Spleen (tissue), 13 donors: ENCODE measurements at places on chromosomes 7 and 10.

GRCh38 chr7:102271158-102271798, 15.4 kb upstream of the SH2B2 start:
- no peak for DNase-seq

- no peak for DNase-seq
Measured at GRCh38 chr10:76784076-76784475, 853.5 kb downstream of the KCNMA1 start.

- no peak for DNase-seq
Measured at GRCh38 chr10:106528702-106529101, 635.8 kb downstream of the SORCS1 start.

DNA sequence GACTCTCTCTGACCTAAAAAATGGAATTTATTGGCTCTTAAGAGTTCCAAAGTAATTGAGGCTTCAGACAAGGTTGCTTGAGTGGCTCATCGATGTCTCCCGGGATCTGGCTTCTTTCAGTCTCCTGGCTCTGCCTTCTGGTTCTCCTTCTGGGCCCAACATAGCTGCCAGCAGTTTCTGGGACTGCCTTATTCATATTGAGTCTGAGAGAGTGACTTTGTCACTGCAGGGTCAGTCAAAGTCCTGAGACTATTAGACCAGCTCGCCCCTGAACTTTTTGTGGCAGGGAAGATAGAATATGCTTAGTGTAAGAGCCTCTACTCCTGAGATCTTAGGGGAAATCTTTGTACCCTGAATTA, 94.0 kb downstream of the MMRN2 start:
- DNase-seq = no peak

DNA sequence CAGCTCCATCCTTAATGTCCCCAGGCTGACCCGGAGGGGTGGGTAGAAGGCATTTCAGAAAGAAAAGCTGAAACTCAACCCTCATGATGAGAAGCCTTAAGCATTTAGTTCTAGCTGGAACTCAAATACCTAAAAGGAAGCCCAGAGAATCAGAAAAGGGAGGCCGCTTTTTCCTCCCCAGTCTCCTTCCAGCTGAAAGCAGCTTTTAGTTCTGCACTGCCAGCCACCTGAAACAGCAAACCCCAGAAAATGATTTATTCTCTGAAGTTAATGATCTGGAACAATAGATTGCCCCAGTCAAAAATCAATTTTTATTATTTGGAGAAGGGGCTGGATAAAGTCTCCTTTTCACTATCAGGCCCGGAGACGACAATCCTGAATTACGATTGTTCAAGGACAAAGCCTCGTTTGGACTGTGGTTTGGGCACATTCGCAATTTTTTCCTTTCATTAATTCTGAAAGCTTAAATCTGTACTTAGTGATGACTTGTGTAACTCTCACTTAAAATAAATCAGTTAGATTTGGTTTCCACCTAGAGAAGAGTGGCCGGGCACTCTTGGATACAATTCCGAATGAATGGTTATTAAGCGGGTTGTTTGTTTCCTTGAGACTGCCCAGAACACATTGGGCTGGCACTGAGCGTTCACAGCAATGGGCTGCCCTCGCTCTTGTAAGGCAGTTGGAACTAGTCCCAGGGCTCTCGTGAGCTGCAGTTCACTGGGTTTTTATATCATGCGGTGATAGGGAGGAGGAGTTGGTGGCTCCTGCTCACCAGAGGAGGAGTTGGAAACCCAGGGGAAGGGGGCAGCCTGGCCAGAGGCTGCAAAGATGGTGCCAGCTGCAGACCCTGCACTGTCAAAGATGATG, 262.2 kb downstream of the CCSER2 start:
- DNase-seq = peak; percentile 35

GRCh38 chr10:9254353-9254752, 1199.9 kb downstream of the GATA3 start:
- DNase-seq = no peak

- DNase-seq = no peak
Measured at GRCh38 chr7:31051598-31052486, at the start of gene ADCYAP1R1. ADCYAP1R1 (plus strand) TSS chr7:31052308; CDS start chr7:31063265, 10,957 bp downstream.

GRCh38 chr7:96708872-96709271, 774 bp downstream of the SEM1 start:
- DNase-seq = no peak
